Hematopoietic multipotent progenitor cell treated with erythropoietin and hydrocortisone succinate and interleukin-3 and kit ligand, for 6 days (in vitro differentiated cells): ENCODE measurements at places on chromosomes 1 and 21.

DNA sequence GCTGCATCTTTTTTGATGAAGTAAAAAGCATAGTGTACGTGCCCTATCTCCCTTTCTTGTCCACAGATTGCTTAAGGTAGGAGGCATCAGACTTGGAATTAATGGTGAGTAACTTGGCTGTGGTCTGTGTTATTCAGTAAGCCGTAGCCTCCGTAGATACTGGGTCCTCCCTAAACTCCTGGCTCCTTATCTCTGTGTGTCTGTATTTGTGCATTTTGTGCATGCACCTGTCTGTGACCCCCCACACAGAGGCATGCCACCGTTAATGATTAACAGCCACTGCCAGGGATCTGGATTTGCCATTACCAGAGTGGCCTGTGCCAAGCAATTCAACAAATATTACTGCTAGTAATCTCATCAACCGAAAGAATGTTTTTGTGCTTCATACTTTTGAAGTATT lies 31.9 kb downstream of the MAP3K21 start:
- DNase-seq: no peak

DNA sequence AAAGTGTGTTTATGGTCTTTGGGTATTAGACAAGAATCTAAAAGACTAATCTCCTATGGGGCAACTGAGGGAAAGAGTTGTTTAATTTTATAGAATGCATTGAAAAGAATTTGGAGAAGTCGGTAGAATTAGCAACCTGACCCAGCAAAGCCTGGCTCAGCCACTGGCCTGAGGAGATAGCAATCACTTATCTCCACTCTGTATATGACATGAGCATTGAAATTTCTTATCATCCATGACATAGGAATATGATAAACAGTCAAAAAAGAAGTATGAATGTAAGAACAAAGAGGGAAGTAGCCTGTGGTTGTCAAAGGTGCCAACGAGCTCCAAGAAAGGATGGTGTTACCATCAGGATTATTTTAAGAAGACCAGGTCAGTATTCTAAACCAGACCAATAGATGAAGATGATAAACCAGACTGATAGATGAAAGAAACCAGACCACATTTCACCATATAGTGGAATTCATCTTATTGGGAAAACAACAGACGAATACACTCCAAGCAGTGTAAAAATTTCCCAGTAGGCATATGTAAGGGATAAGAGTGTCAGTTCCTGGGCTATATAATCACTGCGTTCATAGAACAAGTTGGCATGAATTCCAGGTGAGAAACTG lies 35.7 kb downstream of the ASTN1 start:
- DNase-seq: no peak

GRCh38 chr1:204558467-204558866 lies 42.3 kb downstream of the MDM4 start:
- no peak for DNase-seq

DNA sequence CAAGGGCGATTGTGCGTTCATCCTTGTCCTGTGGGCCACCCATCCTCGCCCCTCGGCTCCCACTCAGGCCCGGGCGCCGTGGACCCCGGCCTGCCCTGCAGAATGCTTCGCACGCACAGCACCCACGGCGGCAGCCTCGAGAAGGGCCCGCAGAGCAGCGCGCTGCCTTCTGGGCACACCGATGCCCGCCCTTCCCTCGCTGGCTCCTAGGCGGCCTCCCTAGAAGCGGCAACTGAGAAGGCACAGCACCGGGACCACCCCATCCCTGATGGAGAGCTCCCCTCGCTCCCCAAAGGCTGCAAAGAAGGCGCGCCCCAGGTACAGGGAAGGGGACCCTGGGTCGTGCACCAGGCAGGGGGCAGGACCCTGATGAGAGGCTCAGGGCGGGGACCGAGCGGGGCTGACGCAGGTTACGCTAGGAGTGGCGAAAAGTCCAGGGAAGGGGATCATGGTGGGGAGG lies 971 bp downstream of the CAPZB start:
- peak; percentile 53 for DNase-seq

GRCh38 chr1:21100481-21100921 lies 76.2 kb downstream of the EIF4G3 start:
- DNase-seq: peak; percentile 61

- DNase-seq: no peak
Observed at GRCh38 chr1:169484101-169484500, 1.6 kb downstream of the SLC19A2 start.

GRCh38 chr21:42209801-42210479 lies 9.0 kb upstream of the ABCG1 start:
- no peak for DNase-seq

- no peak for DNase-seq
Observed at GRCh38 chr1:24022581-24023361, 42.6 kb upstream of the SRSF10 start.

- no peak for DNase-seq
Observed at GRCh38 chr1:202288177-202288576, 53.6 kb downstream of the UBE2T start.
